CD4-positive, CD25-positive, alpha-beta regulatory T cell (primary cell): ENCODE measurements at places on chromosomes 16 and 17. TPM values are rescaled to one million over a fixed set of nuclear protein-coding genes. Genes with fewer than 3 reads are reported as not detected.

DNA sequence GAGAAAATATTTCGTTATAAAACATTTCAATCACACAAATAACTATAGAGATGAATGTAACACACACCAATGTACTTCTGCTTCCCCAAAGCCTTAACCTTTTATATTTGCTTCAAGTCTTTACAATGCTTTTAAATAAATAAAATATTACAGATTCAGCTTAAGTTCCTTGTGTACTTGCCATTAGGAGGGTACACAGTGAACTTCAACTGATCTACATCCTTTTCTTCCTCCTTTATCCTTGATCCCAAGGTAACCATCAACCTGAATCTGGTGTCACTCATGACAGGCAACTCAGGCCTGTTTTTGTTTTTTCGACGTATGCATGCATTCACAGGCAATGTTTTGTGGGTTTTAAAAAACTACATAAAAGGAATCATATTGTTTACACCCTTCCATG, 9.3 kb upstream of the AKAP1 start:
- DNase-seq, result no peak

DNA sequence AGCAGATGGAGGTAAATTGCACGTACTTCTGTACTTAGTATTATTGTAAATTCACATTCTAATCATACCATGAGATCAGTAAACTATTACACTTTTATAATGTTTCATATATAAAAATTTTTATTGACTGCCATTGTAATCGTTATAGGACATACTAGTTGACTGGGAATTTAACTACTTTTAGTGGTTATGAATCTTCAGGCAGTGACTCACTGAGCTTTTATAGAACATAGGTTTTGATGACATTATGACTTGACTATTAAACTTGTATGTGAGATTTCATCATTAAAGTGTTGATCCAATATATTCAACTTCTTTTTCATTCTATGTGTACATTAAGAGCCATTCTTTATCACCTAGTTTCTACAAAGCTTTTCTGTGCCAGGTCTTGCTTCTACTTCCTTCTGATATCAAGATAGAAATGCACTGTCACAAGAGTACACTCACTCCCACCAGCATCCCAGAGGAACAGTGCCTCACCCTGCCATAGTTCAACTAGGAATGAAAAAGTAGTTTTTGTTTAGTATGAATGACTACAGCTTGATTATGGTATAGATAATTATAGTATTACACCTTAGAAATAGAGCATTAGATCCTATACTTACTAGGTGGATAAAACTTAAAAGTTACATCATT, 142.4 kb upstream of the RBL2 start:
- no peak for DNase-seq

GRCh38 chr17:37043201-37043600, 94.4 kb downstream of the AATF start:
- no peak for DNase-seq

DNA sequence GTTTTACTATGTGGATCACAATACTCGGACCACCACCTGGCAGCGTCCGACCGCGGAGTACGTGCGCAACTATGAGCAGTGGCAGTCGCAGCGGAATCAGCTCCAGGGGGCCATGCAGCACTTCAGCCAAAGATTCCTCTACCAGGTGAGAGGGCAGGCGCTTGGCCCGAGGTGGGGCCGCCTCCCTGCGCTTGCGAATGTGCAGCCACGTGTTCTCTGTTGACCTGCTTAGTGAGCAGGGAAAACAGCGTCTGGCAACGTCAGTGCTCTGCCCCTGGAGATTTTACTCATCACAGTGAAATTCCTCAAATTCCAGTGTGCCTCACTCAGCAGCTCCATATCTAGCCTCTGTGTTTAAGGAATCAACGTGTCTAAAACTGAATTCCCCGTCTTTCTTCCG, 33.4 kb upstream of the CLEC18A start:
- no peak for DNase-seq

DNA sequence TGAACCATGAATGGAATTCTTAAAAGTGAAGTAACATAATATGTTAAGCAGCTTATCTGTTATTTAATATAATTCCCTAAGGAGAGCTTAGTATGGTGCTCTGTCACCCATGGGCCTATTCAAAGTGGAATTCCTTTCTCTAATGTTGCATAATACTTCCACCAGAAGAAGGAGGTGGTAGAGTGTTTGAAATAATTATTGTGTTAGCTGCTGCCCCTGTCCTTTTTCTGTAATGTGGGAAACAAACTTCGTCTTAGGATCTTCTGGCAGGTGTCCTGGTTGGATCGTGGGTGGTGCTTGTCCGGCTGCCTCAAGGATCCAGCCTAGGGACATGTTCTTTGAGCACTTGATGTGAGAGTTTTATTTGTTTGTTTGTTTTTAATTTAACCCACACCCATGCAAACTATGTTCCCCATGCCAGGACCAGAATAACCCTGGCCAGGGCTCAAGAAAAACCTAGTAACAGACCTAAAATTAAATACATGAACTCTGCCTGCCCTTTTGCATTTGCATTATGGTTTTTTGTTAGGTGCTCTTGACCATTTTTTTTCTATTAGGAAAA, 46.1 kb downstream of the ZNRF1 start:
- DNase-seq, result no peak

- no peak for DNase-seq
These were observed 871 bp downstream of the ABCA8 start for GRCh38 chr17:68954146-68954896.

DNA sequence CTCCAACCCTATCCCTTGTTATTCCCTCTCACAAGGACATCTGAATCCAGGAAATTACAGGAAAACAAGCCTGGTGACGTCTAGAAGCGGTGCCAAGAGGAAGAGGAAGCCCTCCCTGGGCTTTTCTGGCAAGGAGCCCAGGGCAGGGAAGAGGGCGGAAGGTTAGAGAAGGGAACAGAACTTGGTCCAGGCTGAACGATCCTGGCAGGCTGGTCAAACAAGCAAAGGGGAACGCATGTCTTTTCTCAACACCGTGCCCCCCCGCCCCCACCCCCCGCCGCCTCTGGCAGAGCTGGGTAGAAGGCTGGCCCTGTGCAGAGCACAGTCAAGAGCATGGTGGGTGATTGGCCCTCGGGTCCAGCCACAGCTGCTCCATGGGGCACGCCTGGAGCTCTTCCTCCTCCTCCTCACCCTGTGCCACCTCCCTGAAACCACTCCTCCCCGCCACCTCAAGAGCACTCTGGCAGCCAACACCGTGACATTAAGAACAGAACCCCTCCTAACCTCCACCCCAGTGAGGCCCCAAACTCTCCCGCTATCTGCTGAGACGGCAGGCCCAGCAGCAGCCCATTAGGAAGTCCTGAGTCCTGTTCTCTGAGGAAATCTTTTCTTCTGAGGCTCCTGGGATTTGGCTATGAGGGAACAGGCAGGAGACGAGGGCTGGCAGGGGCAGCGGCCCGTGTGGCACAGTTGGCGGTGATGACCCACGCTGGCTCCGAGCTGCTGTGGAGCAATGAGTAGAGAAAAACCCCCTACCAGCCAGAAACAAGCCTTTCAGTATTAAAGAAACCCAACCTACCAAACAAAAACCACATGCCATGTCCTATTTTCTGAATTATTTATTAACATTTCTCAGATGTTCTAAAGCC, 7.3 kb downstream of the C16orf86 start:
- no peak for DNase-seq

- DNase-seq, result peak; percentile 57
These were observed 6.0 kb upstream of the TXNDC11 start for GRCh38 chr16:11748404-11749254.

GRCh38 chr16:27470567-27471431, 68.8 kb downstream of the IL21R start:
- no peak for DNase-seq

DNA sequence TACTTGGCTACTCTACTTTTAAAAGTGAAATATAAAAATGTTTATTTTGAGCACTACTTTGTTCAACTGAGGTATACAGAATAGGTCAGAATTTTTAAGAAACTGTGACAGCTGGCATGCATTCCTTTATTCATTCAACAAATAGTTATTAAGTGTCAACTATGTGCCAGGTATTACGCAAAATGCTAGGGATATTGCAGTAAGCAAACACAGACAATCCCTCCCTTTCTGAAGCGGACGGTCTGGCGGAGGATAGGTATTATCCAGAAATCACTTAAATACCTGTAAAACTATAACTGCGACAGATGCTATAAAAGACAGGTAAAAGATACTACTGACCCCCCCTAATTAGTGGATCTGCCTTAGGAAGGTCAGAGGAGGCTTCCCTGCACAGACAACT, 26.1 kb downstream of the METTL16 start:
- DNase-seq, result no peak

GRCh38 chr16:78462288-78463208, 363.1 kb downstream of the WWOX start:
- DNase-seq, result no peak

DNA sequence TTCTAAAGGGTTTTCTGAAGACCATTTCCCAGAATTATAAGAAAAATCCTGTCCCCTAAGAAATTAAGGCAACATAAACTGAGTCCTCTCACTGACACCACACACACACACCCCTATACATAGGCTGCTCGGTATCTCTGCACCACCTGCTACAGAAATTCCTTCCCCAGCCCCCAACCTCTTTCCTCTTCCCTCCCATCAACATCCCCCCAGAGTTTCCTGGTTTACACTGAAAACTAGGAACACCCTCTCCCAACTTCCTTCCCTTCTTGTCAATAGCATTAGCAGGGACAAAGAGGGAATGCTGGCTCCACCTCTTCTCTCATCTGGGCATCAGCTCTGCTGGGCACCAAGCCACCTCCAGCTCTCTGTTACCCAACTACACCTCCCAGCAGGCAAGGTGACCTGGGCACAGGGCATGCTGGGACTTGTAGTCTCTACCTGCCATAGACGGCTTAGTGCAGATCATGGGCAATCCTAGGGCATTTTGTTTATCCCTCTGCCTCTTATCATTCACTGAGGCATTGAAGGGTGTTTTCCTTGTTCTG, 15.7 kb downstream of the CAVIN1 start:
- DNase-seq, result peak; percentile 44

GRCh38 chr17:5418858-5419355, 555 bp downstream of the NUP88 start:
- peak; percentile 89 for DNase-seq

DNA sequence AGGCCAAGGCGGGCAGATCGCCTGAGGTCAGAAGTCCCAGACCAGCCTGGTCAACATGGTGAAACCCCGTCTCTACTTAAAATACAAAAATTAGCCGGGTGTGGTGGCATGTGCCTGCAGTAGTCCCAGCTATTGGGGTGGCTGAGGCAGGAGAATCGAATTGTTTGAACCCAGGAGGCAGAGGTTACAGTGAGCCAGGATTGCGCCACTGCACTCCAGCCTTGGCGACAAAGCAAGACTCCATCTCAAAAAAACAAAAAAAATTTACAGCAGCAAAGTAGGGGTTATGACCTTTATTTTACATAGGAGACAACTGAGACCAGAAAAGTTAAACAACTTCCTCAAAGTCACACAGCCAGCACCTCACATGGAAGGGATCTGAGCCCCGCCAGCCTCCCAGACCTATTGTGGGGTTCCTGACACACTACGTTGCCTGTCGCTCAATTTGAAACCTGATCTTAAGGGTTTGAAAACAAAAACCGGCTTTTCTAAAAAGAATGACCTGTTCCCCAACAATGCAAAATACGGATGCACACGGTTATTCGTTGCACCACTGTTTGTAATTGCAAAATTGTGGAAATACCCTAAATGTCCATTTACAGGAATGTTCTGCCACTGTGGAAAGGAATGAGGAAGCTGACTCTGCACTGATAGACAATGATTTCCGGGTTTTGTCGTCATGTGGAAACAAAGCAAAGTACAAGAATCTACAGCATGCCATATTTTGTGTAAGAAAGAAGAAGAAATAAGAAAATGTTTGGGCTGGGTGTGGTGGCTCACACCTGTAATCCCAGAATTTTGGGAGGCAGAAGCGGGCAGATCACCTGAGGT, 77.2 kb downstream of the CNGB1 start:
- no peak for DNase-seq

DNA sequence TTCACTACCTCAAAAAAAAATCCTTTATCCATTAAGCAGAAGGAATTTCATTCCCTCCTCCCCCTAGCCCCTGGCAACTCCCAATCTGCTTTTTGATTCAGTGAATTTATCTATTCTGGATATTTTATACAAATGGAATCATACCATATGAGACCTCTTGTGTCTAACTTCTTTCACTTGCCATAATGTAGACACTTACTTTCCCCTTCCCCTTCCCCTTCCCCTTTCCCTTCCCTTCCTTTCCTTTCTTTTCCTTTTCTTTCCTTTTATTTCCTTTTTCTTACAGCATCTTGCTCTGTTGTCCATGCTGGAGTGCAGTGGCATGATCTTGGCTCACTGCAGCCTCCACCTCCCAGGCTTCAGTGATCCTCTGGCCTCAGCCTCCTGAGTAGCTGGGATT, 50.5 kb downstream of the PSMD12 start:
- DNase-seq, result no peak

GRCh38 chr16:389352-389751, 7.6 kb upstream of the PGAP6 start:
- no peak for DNase-seq

The LRRC45 gene
- total RNA-seq, result 16.6 TPM

The C17orf67 gene
- 6.2 TPM for total RNA-seq

The PABPN1L gene
- not detected for total RNA-seq

The PITPNC1 gene
- 47.9 TPM for total RNA-seq

The GCGR gene
- not detected for total RNA-seq

The NEUROD2 gene
- total RNA-seq, result not detected

The TBC1D3I gene
- 1.4 TPM for total RNA-seq

The AOC3 gene
- 0.49 TPM for total RNA-seq

The SLFN14 gene
- 0.57 TPM for total RNA-seq

The EVI2A gene
- 77.4 TPM for total RNA-seq

The MYH2 gene
- total RNA-seq, result not detected
